ENCODE measurements at places on chromosomes 1 and 21.
A peak's percentile ranks its signal among the peaks of the same experiment; 100 is the strongest.

DNA sequence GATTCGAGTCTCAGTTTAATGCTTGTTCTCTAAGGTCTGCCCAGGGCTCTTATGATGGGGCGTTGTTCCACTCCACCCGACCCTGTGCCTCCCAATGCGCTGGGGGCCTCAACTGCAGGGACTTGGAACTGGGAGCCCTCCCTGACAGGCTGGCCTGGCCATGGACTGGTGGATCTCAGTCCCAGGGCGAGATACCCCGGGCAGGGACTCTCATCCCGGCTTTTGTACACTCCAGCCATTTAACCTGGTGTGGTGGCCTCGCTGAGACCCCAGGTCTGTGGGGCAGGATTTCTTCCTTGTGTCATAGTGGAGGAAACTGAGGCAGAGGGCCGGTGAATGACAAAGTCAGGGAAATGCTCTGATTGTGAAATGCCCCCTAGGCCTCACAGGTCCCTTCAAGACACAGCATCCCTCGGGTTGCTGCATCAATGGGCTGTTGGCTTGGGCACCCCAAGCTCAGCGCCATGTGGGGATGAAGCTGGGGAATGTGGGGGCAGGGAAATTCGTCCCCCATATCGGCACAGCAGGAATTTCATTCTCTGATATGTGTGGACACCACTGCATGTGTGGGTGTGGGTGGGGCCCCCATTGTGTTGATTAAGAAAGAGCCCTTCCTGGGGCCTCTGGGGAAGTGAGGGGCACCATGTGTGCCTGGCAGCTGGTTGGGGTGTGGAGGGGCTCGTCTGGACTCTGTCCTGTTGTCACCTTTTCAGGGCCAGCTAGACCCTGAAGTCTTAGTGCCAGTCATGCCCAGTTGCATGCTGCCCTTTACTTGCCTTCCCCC is 19.9 kb upstream of the ZNF678 start:
- DNase-seq: no peak

DNA sequence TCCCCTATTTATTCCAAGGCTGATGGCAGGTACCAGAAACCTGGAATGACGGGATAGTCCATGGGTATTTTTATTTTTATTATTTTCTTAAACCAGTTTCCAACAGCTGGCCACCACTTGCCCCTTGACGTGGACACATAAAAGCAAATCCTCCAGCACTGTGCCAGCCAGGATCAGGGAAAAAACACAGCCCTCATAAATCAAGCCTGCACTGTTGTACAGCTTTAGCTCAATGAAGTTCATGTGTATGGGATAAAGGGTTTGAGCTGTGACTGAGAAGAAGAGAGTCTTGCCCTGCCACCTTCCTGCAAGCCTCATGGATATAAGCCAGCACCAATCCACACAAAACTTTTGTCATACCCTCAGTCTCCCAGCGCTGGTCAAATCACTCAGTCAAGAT is 303.8 kb upstream of the SPAG17 start:
- no peak for DNase-seq

- DNase-seq: no peak
Observed at GRCh38 chr1:199976496-199977144, 50.9 kb upstream of the NR5A2 start.

- DNase-seq: no peak
Observed at GRCh38 chr1:117638759-117639158, 32.9 kb downstream of the TENT5C start.

DNA sequence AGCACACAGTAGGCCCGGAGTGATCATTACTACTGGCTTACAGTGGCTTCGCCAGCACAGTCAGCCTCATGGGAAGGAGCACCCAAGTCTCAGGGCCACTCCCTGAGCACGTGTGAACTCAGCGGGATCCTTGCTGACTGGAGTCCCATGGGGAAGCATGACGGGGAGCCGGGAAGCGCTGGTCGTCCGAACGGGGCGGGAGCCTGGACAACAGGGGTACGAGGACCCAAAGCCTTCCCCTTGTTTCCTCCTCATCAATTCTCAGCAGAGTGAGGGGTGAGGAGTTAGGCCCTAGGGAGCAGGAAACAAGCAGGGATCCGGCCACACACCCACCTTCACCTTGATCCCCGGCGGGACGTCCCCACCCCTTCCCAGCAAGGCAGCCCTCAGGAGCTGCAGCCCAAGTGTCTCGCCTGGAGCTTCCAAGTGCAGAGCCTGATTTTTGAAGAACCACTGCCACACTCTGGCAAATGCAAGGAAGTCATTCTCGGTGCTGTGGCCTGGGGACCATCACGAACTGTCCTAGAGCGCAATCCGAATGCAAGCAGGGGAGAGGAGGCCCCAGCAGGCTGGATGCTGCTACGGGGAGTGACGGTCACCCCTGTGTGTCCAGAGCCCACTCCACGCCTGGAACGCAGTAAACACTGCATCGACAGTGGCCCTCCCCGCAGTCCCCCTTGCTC is 35.5 kb downstream of the TOMM20 start:
- DNase-seq: peak; percentile 64

- DNase-seq: no peak
Observed at GRCh38 chr21:26194811-26195251, 24.3 kb upstream of the APP start.

Measured in hematopoietic multipotent progenitor cell treated with erythropoietin and hydrocortisone succinate and interleukin-3 and kit ligand, for 4 days (in vitro differentiated cells).